Inflammatory macrophage (primary cell): ENCODE measurements at places on chromosomes 1 and 21.

- no peak for DNase-seq
Measured at GRCh38 chr1:25993197-25993951, 4.5 kb downstream of the PAFAH2 start.

- DNase-seq = no peak
Measured at GRCh38 chr21:46121286-46122221, 23.6 kb downstream of the COL6A2 start.

DNA sequence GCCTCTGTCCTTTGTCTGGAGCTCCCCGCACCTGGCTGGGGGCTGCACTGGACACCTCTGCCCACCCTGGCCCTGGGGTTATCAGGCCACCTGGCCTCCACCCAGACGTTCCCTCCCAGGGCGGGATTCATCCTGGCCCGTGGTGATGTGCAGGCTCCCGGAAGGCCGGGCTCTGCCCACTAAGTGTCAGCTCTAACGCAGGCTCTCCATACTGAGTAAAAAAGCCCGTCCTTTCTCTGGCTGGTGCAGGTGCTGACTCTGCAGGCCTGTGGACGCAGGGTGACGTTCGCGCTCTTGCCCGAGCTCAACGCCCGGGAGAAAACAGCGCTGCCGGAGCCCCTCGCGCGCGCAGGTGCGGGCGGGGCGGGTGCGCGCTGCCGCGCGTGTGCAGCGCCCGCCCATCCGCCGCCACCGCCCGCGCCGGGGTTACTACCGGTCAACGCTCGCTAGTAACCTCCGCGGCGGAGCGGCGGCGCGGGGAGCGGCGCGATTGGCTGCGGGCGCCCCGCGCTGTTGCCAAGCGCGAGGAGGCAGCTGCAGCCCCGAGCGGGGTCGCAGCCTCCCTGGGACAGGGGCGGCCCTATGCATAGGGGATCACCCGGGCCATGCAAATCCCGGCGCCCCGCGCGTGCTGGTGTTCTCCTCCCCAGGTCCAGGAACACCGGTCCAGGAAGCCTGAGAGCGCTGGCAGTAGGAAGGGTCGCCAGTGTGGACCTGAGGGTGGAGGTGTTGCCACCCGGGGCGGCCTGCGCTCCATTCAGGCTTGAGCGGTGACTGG lies 15.7 kb downstream of the ABCG1 start:
- DNase-seq = peak; percentile 73

DNA sequence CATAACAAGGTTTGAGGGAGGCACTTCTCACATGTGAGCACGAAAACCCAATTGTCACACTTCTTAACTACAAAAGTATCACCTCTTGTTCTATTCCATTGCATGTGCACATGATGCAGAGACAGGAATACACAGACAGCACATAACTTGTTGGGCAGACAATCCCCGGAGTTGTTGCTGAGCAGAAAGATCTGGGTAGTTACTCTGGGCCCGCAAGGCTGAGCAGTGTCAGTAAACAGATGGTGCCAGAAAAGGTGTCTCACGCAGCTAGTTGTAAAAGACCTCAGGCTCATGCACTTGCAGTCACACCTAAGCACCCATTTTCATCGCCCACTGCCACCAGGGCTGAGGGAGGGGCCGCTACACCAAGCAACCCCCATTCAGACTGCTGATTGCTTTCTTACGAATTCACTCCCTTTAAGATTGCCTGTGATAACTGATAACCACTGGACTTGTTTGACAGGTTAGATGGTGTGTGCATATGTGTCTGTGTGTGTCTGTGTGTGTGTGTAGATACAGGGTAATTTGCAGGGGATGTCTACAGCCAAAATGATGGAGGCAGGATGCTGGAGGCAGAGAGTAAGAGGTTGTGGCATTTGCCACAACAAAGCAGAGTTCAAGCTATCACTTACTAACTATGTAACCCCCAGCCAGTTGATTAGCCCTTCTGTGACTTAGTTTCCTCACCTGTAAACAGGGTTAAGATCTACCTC lies 4.2 kb downstream of the LGR6 start:
- DNase-seq = no peak

GRCh38 chr1:192998536-192998935 lies 60.6 kb downstream of the UCHL5 start:
- DNase-seq = peak; percentile 13

GRCh38 chr1:179107706-179108629 lies 26.1 kb downstream of the TOR3A start:
- no peak for DNase-seq

DNA sequence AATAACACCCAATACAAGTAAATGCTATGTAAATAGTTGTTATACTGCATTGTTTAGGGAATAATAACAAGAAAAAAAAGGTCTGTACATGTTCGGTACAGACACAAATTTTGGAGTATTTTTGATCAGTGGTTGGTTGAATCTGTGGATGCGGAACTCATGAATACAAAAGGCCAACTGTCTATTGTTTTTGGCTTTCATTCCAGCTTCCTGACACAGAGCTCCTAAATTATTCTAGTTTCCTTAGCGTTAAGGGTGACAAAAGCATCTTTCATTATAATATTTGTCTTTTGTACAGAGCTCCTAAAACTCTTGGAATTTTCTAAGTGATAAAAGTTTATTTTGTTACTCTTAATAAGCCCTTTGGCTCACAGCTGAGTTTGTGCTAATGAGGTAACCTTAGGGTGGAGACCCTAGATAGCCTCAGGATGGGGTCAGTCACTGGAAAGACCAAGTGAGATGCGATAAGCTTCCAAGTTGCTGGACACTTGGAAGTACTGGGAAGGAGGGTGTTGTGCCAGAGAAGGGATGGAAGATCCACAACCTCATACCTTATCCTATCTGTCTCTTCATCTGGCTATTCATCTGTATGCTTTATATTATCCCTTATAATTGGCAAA lies 57.4 kb upstream of the PRRC2C start:
- no peak for DNase-seq

DNA sequence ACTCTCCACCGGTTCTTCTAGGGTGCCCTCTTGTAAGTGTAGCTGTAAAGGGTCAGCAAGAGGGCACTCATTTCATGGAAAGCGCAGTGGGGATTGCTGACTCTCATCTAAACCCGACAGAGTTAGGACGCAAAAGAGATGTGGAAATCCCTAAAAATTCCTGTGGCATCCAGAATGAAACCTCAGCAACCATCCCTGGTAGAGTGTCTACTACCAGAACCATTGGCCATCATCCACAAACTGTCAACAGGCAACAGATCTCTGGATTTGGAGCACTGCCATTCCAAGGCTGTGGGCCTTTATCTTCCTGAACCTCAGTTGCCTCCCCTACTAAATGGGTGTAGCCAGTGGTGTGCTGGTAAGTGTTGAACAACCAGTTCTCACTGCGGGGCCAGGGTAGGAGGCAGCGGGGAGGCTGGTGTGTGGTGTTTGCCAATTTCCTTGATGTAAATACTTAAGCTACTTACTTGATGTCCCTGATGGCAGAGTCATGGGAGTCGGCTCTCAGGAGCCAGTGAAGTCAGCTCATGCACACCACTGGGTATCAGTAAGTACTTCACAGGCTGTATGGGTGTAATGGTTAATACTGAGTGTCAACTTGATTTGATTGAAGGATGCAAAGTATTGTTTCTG lies 195.8 kb downstream of the KAZN start:
- DNase-seq = no peak

GRCh38 chr1:119611701-119612113 lies 36.4 kb downstream of the ZNF697 start:
- DNase-seq = peak; percentile 44

GRCh38 chr1:168696125-168696760 lies 32.8 kb downstream of the DPT start:
- DNase-seq = no peak

DNA sequence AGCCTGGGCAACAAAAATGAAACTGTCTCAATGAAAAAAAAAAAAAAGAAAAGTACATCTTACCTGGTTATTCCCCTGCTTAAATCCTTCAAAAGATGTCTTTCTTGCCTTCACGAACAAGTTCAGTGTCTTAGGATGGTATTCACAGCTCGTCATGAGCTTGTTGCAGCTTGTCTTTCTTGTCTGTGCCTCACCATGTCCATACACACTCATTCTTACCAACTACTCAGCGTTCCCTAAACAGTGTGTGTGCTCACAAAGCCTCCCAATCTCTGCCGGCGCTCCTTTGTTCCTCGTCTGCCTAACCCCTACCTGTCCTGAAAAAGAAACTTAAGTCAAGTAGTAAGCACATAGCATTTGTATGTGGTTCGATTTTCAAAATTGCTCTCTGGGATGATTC lies 31.1 kb downstream of the UBE4B start:
- no peak for DNase-seq

DNA sequence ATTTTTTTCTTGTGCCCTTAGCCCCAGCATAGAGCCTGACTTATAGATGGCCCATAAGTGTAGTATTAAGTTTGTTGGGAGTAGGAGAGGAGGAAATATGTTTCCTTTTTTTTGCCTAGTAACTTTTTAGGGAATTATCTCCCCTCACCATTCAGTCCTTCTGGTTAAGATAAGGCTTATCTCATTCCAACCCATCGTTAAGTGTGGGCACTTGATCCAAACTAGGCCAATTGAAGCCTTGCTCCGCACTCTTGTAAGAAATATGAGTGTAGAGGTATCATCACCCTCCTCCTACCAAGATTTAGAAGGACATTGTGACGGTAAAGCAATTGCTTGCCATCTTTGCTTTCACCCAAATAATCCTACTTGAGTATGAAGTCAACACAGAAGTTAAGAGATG lies 8.8 kb upstream of the FGGY start:
- no peak for DNase-seq

DNA sequence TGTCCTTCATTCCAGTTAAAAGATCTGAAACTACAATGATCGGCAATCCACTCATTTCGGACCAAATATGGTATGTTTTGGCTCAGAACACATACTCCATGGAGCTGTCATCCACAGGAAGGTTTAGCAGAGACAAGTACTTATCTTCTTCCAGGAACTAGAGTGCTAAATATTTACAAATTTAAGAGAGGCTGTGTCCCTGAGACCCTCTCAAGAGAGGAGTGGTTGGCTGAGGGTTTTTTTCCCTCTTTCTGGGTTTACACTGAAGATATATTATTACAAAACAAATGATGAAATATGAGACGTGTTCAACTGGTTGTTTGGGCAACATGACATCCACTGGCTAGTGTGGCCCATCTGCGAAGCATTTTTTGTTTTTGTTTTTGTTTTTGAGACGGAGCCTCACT lies 25.9 kb upstream of the NID1 start:
- DNase-seq = no peak

- no peak for DNase-seq
Measured at GRCh38 chr1:118716775-118717174, 271.4 kb downstream of the TBX15 start.

GRCh38 chr1:47792779-47793178 lies 204.4 kb downstream of the TRABD2B start:
- no peak for DNase-seq

GRCh38 chr1:3548895-3549294 lies 62.4 kb downstream of the MEGF6 start:
- DNase-seq = no peak

DNA sequence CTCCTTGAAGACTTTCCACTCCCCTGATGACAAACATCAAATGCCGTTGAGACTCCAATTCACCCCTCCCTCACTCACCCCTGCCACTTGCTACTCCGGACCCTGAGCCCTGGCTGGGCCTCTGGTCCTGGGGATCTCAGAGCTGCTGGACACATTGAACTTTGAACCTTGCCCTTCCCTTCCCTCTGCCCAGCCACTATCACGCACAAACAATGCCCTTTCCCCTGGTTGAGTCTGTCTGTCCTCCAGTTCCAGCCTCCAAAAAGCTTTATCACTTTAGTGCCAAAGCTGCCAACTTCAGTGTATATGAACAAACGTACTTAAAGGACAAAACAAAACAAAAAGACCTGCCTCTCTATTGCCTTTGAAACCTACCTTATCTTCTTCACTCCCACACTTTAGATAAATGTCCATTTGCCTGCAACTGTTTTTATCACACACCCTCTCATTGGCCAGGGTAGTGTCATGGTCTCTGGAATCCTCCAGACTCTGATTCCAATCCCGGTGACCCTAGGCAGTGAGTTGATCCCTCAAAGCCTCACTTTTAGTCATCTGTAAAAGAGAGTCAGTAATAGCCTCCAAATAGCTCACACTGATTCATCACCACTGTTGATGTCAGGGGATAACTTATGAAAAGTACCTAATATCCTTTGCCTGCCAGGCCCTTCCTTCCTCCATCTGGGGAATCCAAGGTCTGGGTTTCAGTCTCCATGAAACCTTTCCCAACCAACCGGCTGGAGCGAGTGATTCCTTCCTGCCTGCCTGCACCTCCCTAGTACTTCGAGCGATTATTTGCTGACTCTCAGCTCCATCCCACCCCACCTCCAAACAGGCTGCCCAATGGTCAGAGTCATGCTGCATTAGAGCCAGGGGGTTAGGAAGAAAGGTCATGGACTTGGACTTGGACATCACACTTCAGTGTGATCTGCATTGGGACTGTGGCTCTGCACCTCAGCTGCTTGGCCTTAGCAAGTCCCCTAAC lies 15.9 kb upstream of the SPOCD1 start:
- no peak for DNase-seq

- DNase-seq = no peak
Measured at GRCh38 chr1:20389571-20389970, 96.4 kb downstream of the CAMK2N1 start.

- DNase-seq = no peak
Measured at GRCh38 chr1:33387625-33388024, 43.3 kb downstream of the PHC2 start.

DNA sequence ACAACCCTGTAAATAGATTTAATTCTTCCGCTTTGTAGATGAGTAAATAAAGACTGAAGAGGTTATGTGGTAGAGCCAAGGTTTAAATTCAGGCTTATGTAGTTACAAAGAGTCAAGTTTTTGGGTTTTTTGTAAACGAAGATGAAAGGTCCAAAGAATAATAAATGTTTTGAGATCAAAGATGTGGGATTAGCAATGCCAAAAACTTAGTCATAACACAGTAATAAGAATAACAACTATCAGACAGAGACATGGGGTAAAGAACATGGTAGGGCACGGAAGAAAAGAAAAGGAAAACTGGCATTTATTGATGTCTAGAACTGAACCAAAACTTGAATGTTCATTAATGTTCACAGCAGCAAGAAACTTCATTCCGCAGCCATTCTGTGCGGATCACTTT lies 42.9 kb downstream of the EXTL2 start:
- DNase-seq = no peak

DNA sequence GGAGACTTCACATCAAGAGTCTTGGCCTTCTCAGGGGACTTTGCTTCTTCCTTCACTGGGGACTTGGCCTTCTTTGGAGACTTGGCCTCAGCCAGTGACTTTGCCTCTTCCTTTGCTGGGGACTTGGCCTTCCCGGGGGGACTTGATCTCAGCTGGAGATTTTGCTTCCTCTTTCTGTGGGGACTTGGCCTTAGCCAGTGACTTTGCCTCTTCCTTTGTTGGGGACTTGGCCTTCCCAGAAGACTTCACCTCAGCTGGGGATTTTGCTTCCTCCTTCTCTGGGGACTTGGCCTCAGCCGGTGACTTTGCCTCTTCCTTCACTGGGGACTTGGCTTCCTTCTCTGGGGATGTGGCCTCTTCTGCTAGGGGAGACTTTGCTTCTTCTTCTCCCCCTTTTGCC lies 13.5 kb upstream of the CD2 start:
- DNase-seq = peak; percentile 14
